ENCODE measurements at places on chromosomes 5 and 9.

GRCh38 chr5:15285901-15286583 is 213.9 kb upstream of the FBXL7 start:
- DNase-seq: no peak

DNA sequence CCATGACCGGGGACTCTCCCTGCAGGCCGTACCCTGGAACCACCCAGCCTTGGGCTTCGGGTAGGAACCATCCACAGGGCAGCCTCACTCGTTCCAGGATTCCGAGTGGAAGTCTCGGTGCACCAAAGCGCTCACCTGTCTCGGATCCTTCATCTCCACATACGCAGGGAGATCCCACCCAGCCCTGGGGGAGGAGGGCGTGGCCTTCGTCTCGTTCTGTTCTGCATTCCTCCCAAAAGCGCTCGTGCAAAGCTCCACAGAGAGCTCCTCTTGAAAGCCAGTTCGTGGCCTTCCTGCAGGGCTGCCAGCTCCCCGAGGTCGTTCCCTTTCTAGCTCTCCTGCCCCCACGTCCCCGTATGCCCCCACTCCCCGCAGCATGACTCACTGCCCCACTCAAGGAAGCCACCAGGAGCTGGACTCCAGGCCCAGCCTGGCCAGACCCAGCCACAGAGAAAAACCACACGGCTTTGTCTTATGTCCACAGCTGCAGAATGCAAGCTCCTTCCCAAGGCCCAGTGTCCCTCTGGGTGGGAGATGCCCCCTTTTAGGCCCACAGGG is 65.0 kb upstream of the SARDH start:
- no peak for DNase-seq

DNA sequence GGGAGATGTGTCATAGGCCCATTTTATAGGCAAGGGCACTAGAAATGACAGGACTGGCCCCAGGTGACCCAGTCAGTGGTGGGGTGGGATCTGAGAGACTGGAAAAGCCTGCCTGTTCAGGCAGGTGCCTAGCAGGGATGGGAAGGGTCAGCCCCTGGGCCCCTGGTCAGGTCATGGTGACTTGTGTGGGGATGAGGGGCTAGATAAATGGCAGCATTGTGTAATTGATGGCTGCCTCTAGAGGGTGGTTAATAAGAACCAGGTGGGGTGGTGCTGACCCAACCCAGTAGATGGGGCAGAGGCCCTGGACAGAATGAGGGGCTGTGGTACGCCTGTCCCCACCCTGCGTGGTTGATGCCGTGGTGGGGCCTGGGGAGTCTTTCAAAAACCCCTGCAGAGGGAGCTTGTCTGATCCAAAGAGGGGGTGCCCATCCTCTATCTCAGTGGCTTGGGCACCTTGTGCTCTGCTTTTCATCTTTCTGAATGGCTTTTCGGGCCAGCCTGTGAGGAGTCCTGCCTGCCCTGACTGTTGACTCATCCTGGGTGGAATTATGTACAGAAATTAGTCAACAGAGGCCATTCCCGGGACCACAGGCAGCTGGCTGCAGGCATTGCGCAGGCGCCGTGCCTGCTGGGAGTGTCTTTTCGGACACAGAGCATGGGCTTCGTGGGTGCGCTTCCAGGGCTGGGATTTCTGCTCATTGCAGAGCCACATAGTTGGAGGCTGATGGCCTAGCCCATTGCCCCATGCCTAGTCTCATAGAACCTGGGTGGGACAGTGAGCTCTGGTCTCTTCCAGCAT is 93.6 kb upstream of the PITX1 start:
- DNase-seq: no peak

- no peak for DNase-seq
Observed at GRCh38 chr9:79684711-79685575, 113.2 kb downstream of the TLE4 start.

DNA sequence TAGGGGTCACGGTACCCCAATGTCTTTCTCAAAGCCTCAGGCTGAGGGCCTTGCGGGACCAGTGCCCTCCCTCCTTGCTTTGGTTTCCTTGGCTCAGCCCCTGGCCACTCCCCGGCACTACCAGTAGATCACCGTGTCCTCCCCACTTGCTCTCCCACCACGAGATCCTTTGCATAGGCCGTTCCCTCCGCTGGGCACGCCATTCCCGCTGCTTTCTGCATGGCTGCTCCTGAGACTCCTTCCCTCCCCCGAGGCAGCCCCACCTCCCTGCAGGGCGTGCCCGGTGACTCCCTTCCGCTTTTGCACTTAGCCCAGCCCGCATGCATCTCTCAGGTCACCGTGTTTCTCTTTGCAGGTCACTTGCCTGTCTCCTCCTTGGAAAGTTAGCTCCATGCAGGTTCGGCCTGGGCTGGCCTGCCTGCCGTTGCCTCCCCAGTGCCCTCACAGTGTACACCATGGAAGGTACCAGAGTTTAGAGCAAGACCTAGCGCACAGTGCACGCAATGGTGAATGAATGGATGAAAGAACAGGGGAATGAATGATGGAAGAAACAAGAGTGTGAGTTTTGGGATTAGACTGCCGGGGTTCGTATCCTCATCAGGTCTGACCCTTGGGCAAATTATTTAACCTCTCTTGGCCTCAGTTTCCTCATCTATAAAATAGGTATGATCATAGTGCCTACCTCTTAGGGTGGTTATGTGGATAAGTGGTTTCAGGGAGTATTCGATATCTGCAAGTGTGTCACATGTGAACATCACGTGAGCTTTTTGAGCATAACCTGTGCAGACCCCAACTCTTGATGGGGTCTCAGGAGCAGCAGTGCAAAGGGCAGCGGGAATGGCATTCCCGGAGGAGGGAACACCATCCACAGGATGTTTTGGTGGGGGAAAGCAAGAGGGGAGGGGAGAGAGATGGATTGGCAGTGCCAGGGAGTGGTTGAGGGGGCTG is 214.3 kb downstream of the C9orf50 start:
- no peak for DNase-seq

- no peak for DNase-seq
Observed at GRCh38 chr5:163384669-163385068, 52.7 kb upstream of the CCNG1 start.

DNA sequence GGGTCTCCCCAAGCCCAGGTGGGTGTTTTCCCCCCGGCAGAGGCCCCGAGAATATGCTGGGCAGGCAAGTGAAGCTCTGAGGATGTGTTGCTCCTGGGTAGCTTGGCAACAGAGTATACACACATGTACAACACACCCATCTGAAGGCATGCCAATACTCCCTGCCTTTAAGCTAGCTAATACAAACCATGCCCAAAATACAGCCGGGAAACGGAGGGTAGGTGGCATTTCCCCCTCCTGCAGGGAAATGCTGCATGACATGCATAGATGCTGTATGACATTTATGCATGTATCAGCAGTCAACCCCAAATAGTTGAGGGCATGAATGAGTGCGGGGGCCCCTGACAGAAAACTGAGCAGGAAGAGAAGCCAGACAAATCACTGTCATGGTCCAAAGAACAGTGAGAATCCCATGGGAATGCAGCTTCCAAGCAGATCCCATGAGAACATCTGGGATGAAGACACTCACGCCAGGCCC is 614.1 kb downstream of the EBF1 start:
- no peak for DNase-seq

- peak; percentile 2 for DNase-seq
Observed at GRCh38 chr5:18792145-18792544, 1157.9 kb downstream of the TAF11L14 start.

GRCh38 chr9:124590889-124591641 is 83.9 kb upstream of the NR5A1 start:
- peak; percentile 24 for DNase-seq

GRCh38 chr5:174284873-174285272 is 239.4 kb downstream of the NSG2 start:
- DNase-seq: no peak

GRCh38 chr9:99078717-99079116 is 26.2 kb upstream of the TGFBR1 start:
- DNase-seq: no peak

DNA sequence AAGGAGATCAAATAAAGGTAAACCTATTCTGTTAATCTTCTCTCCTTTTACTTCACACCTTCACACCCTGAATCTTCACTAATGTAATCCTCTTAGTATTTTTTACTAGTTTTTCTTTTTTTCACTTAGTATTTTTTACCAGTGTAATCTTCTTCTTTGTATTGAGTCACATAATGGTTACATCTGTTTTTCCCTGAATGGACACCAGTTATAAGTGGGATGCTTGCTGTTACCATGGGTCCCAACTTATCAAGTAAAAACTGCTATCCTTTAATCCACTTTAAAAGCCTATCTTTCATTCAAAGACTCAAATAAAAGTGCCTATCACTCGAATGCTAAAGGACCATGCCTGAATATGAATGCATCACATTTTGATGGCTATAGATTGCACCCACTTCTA is 15.1 kb downstream of the ZFAND5 start:
- no peak for DNase-seq

DNA sequence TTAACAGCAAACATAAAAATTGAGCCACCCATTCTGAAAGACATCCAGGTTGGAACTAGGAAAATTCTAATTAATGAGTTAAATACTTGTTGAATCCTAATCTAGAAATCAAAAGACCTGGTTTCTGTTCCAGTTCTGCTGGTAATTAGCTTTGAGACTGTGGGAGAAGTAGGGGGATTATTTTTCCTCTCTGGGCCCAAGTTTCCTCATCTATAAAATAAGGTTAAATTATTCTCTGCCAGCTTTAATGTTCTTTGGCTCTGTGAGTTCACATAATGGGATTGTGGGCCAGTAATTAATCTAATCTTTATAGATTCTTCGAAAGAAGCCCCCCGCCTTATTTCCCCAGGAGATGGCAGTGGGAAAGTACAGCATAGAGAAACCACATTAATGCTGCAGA is 104.6 kb downstream of the ENC1 start:
- no peak for DNase-seq

DNA sequence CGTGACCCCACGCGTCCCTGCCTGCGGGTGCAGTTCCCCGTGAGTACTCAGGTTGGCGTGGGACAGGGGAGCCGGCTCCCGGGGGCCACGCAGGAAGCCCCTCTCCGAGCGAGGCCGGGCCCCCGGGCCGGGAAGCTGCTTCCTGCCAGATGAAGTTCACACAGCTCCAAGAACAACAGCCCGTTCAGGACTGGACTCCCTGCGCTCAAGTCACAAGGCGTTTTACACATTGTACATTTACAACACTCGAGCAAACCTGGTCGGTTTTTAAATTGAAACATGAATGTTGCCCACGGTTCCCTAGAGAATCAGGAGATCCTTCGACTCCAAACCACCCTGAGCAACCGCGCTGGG is 22.4 kb downstream of the SLC9A3 start:
- DNase-seq: no peak

- no peak for DNase-seq
Observed at GRCh38 chr5:160327818-160328217, 15.5 kb upstream of the CCNJL start.

- DNase-seq: no peak
Observed at GRCh38 chr5:78405829-78406750, 45.7 kb downstream of the SCAMP1 start.

- DNase-seq: no peak
Observed at GRCh38 chr5:111214052-111214742, 10.0 kb upstream of the CAMK4 start.

DNA sequence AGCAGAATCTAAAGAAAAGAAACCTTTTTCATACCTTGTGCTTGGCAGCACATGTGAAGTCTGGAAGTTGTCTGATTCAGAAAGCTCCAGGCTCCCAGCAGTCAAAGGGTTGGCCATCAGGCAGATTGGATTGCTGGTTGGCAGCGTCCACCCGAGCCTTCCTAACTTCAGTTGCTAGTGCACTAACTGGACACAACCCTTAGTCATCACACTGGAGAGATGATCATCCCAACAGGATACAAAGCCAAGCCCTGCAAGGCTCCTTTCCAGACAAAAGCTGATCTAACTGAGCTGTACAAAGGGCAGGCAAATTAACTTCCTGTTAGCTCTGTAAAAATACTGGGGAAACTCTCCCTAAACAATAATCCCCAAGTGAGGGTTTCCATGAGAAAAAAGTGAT is 185.6 kb downstream of the SNX18 start:
- DNase-seq: no peak

DNA sequence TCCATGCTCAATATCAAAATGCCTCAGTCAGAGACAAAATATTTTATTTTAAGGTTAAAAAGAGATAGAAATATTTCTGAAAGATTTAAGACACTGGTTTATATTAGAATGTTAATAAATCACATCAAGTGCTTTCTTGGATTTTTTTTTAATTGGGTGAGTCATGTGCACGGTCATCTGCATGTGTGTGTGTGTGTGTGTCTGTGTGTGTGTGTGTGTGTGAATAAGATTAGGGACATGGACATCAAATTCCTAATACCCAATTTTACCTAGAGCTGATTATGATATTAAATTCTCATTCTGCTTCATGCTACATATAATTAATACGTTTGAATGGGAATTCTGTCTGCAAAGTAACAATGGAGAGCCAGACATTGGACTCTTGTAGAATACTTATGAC is 122.9 kb downstream of the BASP1 start:
- DNase-seq: no peak

DNA sequence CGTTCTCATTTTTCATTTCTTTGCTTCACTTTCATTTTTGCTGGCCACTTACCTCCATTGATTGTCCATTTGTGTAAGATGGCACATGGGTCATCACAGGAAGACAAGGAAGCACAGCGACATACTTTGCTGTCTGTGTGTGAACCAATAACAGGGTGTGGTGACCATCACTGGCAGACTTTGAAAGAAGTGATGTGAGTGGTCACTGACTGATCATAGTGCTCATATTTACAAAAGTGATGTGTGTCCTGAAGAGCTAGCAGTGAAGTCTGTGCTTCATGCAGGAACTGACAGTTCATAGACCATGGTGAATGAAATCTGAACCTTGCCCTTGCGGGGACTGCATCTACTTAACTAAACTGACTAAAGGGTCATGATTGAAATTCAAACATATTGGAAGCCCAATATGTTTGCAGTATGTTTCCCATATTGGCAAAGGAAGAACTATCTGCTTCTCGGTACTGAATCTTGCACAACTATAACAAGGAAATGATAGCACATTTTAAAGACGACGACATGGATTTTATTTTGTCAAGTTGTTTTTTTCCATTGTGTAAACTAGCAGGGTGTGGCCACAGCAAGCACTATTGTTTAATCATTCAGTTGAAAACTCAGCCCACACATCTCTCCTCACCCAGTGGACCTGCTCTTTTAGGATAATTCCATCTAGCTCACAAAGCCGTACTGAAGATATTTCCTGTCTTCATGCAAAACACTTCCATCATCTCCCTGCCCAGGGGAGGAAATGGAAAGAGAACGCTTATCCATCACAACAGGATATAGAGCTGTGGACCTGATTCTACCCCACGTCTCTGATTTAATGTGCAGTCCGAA is 232.0 kb upstream of the ANKRD55 start:
- DNase-seq: no peak

GRCh38 chr5:122607818-122608217 is 167.1 kb upstream of the SNX2 start:
- no peak for DNase-seq

- no peak for DNase-seq
Observed at GRCh38 chr5:73297430-73297829, 124.4 kb downstream of the TMEM174 start.

DNA sequence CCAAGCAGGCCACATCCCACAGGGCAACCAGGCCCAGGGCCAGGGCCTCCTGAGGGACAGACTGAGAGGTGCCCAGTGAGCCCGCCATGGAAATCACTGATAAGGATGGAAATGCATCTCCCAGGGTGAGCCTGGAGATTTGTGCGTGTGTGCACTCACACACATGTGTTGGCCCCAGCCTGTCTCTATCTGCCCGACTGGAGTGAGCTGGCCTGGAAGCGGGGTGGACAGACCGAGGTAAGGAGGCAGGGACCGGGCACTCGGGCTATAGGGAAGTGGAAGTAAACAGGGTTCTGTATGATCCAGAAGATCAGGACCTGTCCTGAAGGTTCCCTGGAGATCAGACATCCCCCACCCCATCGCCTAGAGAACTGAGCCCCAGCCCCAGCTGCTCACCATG is 17.4 kb downstream of the GFI1B start:
- no peak for DNase-seq

GRCh38 chr5:176485176-176485575 is 37.0 kb downstream of the FAF2 start:
- no peak for DNase-seq
